ENCODE measurements at places on chromosomes 1 and 21. TPM values are rescaled to one million over a fixed set of nuclear protein-coding genes. Genes with fewer than 3 reads are reported as not detected.

The FCGR2B gene
- total RNA-seq, result not detected

The PTGER3 gene
- total RNA-seq, result under 0.01 TPM

The CRNN gene
- not detected for total RNA-seq

The ASPM gene
- total RNA-seq, result 12.6 TPM

The RAB3GAP2 gene
- 25.5 TPM for total RNA-seq

The FAAH gene
- total RNA-seq, result 0.75 TPM

The SLAMF9 gene
- total RNA-seq, result not detected

The FALEC gene
- total RNA-seq, result 0.63 TPM

The KRTAP21-2 gene
- total RNA-seq, result not detected

The CPT2 gene
- total RNA-seq, result 7.1 TPM

The OR13G1 gene
- not detected for total RNA-seq

The KCNK2 gene
- under 0.01 TPM for total RNA-seq

The CDCA8 gene
- 10.1 TPM for total RNA-seq

The IQCC gene
- 1.3 TPM for total RNA-seq

The PKP1 gene
- total RNA-seq, result not detected

The CD53 gene
- not detected for total RNA-seq

The RGS13 gene
- total RNA-seq, result not detected

The KIRREL1 gene
- total RNA-seq, result 49.6 TPM

The PYHIN1 gene
- not detected for total RNA-seq

The EXO5 gene
- total RNA-seq, result 9.3 TPM

The KCNA2 gene
- total RNA-seq, result not detected

The PDZK1 gene
- 0.19 TPM for total RNA-seq

The TNNI3K gene
- total RNA-seq, result not detected

The CATSPER4 gene
- total RNA-seq, result not detected

The AUNIP gene
- 3.9 TPM for total RNA-seq

The FCRLA gene
- not detected for total RNA-seq

The MORN1 gene
- 4.6 TPM for total RNA-seq

The TRIM46 gene
- total RNA-seq, result 5.9 TPM

The AMY2A gene
- total RNA-seq, result not detected

The CDC20 gene
- total RNA-seq, result 35.3 TPM

The NEGR1 gene
- total RNA-seq, result 4.8 TPM

The TLR5 gene
- total RNA-seq, result 0.09 TPM

The ATP5PF gene
- 49.4 TPM for total RNA-seq
